Stimulated activated CD8-positive, alpha-beta memory T cell treated with anti-CD3 and anti-CD28 coated beads, Interleukin-15, amount 100 ng/mL, for 24 hours (primary cell): ENCODE measurements at places on chromosomes 16 and 17.

- no peak for DNase-seq
Observed at GRCh38 chr16:51113236-51114125, 37.6 kb downstream of the SALL1 start.

DNA sequence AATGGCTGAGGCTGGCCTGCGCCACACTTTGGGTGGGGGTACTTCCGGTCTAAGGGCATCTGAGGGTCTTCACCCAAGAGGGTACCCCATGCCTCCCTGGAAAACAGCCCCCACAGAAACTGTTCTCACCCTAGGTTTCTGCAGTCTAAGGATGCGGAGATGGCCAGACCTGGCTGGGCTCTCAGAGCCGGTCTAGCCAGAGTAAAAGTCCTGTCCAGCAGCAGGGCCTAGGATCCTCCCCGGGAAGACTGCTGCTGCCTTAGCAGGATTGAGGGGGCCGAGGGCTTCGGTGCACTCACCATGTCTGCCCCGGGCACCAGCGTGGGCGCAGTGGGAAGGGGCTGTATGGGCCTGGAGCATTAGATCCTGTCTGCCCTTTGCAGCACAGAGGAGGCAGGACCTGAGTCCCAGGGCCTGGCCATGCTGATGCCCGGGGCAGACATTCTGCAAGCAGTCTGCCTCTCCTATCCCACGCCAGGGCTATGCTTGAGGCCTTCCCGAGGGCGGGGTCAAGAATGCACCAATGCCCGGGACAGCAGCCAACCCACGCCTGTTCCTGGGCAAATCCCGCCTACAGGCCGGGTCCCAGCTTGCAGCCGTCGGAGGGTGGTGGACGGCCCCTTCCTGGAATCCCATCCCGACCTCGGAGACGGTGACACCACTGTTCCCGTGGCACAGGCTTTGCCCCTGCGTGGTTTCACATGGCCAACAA lies 54.7 kb downstream of the CBFA2T3 start:
- DNase-seq, result no peak

- DNase-seq, result no peak
Observed at GRCh38 chr16:5019775-5020174, 14.0 kb downstream of the NAGPA start.

DNA sequence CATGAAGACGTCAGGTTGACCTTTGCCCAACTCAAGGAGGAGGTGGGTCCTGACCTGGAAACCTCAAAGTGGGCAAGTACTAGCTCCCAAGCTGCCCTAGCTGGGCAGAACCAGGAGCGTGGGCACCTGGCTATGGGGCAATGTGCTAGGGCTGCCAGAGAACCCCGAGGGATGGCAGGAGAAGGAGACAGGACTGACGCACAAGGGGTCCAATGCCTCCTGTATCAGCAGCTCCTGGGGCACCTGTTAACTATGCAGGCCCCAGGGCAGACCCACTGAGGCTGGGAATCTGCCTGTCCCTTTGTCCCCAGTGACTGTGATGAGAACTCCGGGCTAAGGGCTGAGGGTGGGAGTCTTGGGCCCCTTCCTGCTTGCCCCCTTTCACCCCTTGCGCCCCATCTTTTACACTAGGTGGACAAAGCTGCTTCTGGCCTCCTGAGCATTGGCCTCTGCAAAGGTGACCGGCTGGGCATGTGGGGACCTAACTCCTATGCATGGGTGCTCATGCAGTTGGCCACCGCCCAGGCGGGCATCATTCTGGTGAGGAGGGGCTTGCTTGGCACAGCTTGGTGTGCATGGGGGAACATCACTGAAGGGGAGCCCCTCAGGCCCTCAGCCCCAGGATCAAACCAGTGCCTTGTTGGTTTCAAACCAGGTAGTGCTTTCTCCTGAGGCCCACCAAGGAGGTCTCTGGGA lies 7.7 kb downstream of the CHAD start:
- DNase-seq, result no peak

DNA sequence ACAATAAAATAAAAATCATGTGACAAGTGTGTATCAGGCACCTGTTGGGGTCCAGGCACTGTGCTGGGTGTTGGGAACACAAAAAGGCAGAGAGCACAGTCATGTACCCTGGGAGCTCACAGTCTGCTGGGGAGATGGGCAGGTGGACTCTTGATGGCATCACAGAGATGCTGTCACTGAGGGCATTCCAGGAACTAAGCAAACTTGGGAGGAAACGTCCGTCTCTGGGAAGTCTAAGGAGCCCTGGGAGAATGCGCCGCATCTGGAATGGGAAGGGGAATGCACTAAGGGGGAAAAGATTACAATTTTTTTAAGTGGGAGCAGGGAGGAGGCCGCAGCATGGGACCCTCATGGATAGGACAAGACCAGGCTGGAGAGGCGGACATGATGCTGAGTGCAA lies 80.9 kb upstream of the ZNF423 start:
- DNase-seq, result no peak

DNA sequence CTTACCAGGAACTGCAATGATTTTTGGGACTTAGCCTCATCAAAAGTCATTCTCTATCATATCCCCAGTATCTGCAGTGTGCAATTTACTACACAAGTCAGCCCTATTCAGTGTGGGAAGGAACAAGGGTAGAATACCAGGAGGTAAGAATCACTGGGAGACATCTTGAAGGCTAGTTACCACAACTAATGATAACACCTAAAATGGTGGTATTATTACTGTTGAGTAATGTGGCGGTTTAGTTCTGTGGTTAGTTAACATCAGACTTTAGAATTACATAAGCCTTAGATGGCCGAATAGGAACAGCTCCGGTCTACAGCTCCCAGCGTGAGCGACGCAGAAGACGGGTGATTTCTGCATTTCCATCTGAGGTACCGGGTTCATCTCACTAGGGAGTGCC lies 567.9 kb upstream of the CDH11 start:
- no peak for DNase-seq

DNA sequence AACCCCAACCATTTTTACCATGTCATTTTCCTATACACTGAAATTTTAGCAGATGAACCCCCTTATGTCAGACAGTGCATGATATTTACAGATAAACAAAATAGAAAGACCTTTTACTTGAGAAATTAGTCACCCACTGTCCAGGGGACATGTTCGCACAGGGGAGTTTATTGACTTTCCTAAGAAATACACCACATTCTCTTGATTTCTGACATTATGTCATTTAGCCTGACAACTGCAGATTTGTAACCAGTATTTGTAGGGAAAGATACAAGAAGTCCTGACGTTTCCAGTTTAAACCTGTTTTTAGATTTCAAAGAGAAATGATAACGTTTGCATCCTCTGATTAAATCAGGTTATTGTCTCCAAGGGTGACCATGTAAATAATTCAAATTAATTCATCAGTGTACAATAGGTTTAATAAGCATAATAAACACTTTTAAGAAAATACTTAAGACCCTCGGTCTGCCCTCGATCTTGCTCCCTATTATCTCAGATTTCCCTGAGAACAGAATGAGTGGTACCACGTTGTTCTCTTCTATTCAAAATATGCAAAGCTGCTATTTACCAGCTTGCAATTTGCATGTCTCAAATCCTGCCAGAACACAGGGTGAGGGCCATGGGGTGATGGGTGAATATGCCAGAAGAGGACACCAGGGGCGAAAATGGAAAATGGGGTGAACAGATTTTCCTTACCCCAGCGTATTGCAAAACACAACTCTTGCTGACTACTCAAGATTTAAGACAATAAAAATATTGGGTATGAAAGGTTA lies 2.1 kb upstream of the LYRM9 start:
- DNase-seq, result no peak

- DNase-seq, result no peak
Observed at GRCh38 chr16:70591615-70592014, 54.7 kb upstream of the IL34 start.

DNA sequence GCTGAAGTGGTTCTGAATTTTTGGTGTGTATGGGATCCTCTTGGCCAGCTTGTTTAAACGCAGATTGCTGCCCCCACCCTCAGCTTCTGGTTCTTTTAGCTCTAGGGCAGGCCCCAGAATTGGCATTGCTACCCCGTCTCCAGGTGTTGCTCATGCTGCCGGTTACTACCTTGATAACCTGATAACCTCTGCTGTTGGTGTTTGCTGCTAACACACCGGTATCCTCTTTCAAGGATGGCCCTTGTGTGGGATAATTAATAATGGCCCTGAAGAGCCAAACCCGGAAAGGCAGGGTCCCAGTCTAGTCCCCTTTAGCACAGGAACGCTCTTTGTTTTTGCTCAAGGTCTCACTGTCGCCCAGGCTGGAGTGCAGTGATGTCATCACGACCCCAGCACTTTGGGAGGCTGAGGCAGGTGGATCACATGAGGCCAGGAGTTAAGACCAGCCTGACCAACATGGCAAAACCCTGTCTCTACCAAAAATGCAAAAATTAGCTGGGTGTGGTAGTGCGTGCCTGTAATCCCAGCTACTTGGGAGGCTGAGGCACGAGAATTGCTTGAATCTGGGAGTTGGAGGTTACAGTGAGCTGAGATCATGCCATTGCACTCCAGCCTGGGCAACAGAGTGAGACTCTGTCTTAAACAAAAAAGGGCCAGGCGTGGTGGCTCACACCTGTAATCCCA lies 1.3 kb upstream of the ST3GAL2 start:
- DNase-seq, result no peak

DNA sequence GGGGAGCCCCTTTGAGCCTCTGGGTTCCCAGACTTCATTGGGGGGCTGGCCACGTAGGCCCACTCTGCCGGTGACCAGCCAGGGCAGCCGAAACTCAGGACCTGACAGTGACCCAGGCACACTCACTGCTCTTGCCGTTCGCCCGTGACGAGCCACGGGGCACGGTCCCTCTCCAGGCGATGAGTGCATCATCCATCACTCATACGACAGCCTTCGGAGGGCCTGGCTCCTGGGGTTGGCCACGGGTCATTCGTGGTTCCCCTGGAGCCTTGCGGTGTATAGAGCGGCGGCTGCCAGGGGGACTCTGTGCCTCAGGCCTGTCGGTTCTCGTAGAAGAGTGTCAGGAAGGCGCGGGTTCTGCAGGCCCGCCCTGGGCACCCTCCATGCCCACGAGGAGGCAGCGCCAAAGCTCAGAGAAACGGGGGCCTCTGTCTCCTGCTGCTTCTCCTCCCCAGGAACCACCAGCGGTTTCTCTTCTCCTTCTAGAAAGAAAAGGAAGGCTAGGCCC lies 11.2 kb upstream of the NUDT16L1 start:
- no peak for DNase-seq

DNA sequence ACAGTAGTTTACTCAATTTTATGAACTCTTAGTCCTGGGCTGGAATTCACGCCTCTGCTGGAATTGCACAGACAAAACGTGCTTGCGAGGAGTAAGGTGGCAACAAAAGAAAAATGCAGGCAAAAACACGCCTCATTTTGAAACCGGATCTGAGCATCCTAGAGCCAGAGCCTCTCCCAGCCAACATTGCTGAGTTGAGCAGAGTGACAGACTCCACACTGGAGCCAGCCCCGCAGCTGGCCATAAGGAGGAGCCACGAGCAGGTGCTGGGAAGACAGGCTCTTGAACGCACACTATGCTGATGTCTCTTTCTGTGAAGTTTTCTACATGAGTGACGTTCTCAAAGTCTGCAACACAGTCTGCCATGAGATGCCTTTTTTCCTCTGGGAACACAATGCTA lies 14.6 kb upstream of the HSBP1 start:
- DNase-seq, result no peak

- no peak for DNase-seq
Observed at GRCh38 chr17:71978435-71978834, 142.4 kb upstream of the SOX9 start.

DNA sequence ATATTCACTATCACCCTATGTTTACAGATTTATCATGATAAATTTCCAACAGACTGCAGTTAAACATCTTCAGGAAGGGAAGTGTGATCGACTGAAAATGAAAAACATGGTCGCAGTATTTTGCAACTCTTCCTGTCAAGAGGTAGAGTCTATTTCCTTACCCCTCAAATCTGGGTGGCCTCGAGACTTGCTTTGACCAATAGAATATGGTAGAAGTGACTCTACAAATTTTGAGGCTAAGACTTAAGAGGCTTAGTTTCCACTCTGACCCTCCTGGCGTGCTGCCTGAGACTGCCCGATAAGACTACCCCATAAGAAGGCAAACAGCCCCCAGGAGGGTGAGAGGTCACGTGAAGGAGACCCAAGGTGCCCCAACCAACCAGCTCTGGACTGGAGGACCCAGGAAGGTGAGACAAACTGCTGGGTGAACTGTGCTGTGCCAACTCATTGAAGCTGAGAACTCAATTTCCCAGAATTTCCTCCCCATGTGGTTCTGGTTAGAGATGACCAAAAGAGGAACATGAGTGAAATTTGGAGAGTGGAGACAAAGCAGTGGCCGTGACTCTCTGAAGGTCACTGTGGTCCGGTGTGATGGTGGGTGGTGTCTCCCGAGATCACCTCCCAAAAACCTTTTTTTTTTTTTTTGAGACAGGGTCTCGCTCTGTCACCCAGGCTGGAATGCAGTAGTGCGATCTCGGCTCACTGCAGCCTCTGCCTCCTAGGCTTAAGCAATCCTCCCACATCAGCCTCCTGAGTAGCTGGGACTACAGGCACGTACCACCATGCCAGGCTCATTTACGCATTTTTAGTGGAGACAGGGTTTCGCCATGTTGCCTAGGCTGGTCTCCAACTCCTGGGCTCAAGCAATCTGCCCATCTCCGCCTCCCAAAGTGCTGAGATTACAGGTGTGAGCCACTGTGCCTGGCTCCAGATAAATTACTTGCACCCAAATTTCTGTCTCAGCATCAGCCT lies 38.2 kb upstream of the LITAF start:
- DNase-seq, result no peak

- no peak for DNase-seq
Observed at GRCh38 chr16:24070851-24071250, 185.3 kb upstream of the CACNG3 start.

GRCh38 chr16:75111514-75111940 lies 5.1 kb downstream of the LDHD start:
- no peak for DNase-seq

DNA sequence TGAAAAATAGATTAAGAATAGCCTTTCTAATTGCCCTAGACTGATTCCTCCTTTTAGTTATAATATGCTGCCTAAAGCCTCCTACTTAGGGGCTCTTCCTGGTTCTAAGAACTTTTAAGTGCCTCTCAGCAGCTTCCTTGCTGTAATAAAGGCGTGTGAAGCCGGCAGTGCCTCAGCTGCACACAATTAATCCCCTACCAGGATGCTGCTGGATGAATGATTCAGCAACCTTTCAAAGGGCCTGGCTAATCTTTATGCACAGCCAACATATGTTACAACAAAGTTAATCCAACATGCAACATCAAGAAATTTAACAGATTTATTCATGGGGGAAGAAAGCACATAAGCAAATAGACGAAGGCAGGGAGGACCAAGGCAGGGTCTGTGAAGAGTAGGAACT lies 145.2 kb downstream of the PMP22 start:
- no peak for DNase-seq

DNA sequence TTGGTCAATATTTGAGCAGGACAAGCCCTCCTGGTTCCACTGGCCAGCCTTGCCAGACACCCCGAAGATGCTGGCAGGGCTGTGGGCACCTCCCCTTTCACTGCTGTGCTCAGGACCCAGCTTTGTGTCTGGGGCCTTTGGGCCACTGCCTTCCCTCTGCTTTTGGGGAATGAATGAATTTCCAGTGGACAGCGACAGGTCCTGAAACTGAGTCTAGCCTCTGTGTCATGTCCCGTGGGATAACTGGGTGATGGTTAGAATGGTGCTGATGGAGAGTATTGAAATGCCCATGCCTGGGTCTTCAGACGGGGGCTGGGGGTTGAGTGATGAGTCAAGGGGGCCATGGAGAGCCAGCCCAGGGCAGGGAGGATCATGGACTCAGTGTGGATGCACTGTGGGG lies 135.8 kb downstream of the FOXL1 start:
- no peak for DNase-seq

GRCh38 chr16:88281858-88282563 lies 100.7 kb upstream of the ZNF469 start:
- DNase-seq, result no peak

GRCh38 chr16:65120831-65121721 lies 787 bp downstream of the CDH11 start:
- no peak for DNase-seq

- DNase-seq, result no peak
Observed at GRCh38 chr16:29820730-29821642, 724 bp downstream of the MVP start.
